ENCODE measurements at places on chromosomes 2 and 18. TPM values are rescaled to one million over a fixed set of nuclear protein-coding genes. Genes with fewer than 3 reads are reported as not detected.

NETO1 gene
- not detected for total RNA-seq

DNA sequence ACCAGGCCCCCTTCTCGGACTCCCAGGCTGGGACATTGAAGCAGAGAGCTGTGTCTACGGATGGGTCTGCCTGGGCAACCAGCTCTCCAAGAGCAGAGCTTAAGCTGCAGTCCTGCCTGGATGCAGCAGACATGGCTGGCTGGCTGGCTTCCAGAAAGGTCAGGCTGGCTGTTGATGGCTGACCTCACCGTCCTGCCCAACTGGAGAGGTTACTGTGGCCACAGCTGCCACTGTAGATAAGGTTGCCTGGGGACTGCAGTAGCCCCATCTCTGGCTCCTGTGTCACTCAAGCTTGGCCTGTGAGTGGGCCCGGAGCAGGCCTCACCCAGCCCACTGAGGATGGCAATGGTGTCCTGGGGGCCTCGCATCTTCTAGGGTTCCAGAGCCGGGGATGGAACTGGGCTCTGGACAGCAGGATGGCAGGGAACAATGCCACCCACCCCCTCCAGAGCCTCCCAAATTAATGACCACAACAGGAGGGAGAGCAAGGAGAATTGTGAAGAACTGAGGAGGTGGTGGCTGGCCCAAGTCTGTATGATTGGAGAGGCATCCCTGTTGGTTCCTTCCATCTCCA is 37.0 kb upstream of the FOSL2 start:
- H3K4me1 ChIP-seq = peaks cover 16% of the 10 kb centered on the region
- DNase-seq = peak; percentile 61
- H3K27ac ChIP-seq = peak overlapping the region; percentile 80
- no peaks in the 10 kb centered on the region for H3K36me3 ChIP-seq

- no peak for DNase-seq
- no peaks in the 10 kb centered on the region for H3K36me3 ChIP-seq
- H3K4me1 ChIP-seq = no peaks in the 10 kb centered on the region
- no peaks in the 10 kb centered on the region for H3K27me3 ChIP-seq
- no peak overlapping the region for H3K4me3 ChIP-seq
- H3K27ac ChIP-seq = no peak overlapping the region
These were observed 8.1 kb downstream of the C2orf42 start for GRCh38 chr2:70182689-70183088.

- no peak overlapping the region for H3K27ac ChIP-seq
- no peaks in the 10 kb centered on the region for H3K27me3 ChIP-seq
- H3K4me3 ChIP-seq = no peak overlapping the region
- H3K4me1 ChIP-seq = no peaks in the 10 kb centered on the region
- no peaks in the 10 kb centered on the region for H3K36me3 ChIP-seq
These were observed 21.3 kb downstream of the CDK15 start for GRCh38 chr2:201827621-201828020.

C1QL2 gene
- total RNA-seq = 0.23 TPM

DNA sequence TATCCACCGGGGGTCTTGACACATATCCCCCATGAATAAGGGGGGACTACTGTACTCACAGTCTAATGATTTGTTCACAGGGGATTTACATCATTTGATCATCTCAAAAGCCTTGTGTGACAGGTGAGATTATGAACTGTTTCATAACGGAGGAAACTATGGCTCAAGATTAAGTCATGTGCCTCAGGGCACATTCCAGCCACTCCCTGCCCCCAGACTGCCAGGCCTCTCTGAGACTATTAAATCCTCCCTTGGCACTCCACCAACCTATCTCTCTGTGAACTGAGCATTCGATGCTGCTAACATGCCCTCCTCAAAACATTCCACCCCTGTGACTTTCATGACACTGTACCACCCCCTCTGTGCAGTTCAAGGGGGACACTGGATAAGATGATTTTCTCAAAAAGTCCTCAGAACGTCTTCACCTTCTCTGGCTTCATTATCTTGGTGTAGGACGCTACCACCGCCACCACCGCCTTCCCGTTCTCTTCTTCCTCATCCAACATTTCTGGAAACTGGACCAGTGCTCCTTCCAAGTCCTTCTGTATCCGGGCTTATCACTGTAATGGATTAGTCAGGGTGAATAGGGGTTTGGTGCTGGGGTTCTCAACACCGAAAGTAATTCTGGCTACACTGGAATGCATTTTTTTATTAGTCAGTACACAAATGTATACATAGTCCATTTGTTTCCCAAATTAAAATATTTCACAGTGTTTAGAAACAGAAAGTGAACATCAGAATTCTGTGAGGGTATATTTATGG is 169.6 kb downstream of the KCNS3 start:
- H3K27me3 ChIP-seq = no peaks in the 10 kb centered on the region
- DNase-seq = no peak
- no peak overlapping the region for H3K4me3 ChIP-seq
- H3K27ac ChIP-seq = no peak overlapping the region
- H3K4me1 ChIP-seq = no peaks in the 10 kb centered on the region
- H3K36me3 ChIP-seq = no peaks in the 10 kb centered on the region

PXDN gene
- 55.4 TPM for total RNA-seq

DNA sequence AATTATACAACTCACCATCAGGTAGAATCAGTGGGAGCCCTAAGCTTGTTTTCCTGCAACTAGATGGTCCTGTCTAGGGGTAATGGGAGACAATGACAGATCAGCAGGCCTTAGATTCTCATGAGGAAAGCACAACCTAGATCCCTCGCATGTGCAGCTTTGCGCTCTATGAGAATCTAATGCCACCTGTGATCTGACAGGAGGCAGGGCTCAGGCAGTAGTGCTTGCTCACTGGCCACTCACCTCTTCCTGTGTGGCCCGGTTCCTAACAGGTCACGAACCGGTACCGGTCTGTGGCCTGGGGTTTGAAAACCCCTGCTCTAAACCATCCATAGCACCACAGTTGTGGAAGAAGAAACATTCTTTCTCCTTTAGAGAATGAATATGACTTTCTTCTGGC is 242.8 kb upstream of the CXCR4 start:
- H3K27ac ChIP-seq = no peak overlapping the region
- H3K36me3 ChIP-seq = no peaks in the 10 kb centered on the region
- H3K27me3 ChIP-seq = no peaks in the 10 kb centered on the region

PTPRN gene
- 0.36 TPM for total RNA-seq

GRCh38 chr2:175832866-175833265 is 169.2 kb downstream of the LNPK start:
- H3K4me1 ChIP-seq = no peaks in the 10 kb centered on the region
- no peak for DNase-seq
- H3K27me3 ChIP-seq = no peaks in the 10 kb centered on the region
- H3K36me3 ChIP-seq = no peaks in the 10 kb centered on the region
- no peak overlapping the region for H3K27ac ChIP-seq
- H3K4me3 ChIP-seq = no peak overlapping the region

DNA sequence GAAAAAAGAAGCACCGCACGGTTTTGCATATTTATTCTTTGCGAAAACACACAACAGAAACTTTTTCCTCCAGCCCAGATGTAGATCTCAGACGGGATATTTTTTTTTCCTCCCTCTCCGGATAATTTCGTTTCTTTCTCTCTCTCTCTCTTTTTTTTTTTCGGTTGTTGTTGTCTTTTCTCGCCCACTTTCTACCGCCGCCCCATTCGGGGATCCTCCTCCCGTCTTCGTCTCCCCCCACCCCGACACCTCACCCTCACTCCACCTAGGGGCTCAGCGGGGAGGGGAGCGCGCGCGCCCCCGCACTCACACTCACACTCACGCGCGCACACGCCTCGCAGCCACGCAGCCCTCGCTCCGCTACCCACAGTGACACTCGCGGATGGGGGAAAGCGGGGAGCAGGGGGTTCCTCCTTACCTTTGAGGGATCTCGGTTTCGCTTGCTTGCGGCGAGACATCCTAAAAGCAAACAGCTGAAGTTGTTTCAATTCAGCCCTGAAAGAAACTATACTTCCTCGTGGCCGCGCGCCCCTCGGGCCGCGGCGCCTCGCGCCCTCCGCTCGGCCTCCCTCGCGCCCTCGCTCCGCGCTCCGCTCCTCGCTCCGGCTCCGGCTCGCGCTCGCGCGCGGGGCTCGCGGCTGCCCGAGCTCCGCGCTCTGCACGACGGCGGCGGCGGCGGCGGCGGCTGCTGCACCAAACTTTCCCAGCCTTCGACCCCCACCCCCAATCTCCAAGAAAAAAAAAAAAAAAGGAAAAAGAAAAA is 1.3 kb downstream of the ZNF521 start:
- H3K36me3 ChIP-seq = no peaks in the 10 kb centered on the region
- peak overlapping the region; percentile 78 for H3K4me3 ChIP-seq

GKN1 gene
- not detected for total RNA-seq

- no peaks in the 10 kb centered on the region for H3K36me3 ChIP-seq
- H3K27me3 ChIP-seq = no peaks in the 10 kb centered on the region
- no peak overlapping the region for H3K27ac ChIP-seq
- no peak for DNase-seq
These were observed 13.1 kb upstream of the TNS1 start for GRCh38 chr2:218015586-218016521.

DNA sequence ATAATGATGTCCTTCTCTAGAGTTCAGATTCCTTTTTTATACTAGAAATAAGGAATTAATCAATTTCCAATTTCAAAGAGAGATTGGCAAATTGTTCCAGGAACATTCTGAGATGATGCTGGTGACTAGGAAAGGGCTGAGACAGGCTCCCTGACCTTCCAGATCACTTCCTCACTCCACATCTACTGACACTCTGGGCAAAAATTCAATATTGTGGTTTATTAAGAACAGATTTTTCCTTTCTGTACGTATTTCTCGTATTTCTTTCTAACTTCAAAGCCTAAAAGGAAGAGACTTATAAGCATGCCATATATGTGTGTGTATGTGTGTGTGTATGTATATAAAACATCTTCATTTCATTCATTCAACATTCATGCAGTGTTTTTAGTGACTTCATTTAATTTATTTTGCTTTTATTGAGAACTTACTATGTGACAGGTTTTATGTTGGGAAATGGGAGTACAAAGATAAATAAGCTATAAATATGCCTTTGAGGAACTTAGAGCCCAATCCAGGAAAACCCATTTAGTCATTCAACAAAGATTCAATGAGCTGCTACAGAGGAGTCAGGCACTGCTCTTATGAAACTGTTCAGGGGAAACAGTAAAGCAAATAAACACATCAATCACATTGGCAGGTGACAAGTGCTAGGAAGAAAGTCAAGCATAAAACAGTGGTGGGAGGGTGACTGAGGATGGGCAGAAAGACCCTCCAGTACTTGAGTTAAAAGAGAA is 137.9 kb downstream of the RDH14 start:
- no peak for DNase-seq
- no peaks in the 10 kb centered on the region for H3K27me3 ChIP-seq
- H3K36me3 ChIP-seq = no peaks in the 10 kb centered on the region
- H3K4me3 ChIP-seq = no peak overlapping the region
- no peak overlapping the region for H3K27ac ChIP-seq
- no peaks in the 10 kb centered on the region for H3K4me1 ChIP-seq

GRCh38 chr2:209049608-209050007 is 374.2 kb upstream of the MAP2 start:
- no peak for DNase-seq
- no peaks in the 10 kb centered on the region for H3K36me3 ChIP-seq
- H3K27ac ChIP-seq = no peak overlapping the region
- no peaks in the 10 kb centered on the region for H3K27me3 ChIP-seq

GRCh38 chr2:27724191-27724590 is 47.3 kb upstream of the MRPL33 start:
- H3K4me3 ChIP-seq = no peak overlapping the region
- H3K27me3 ChIP-seq = peaks cover 2% of the 10 kb centered on the region
- DNase-seq = no peak
- H3K27ac ChIP-seq = peak overlapping the region; percentile 80
- H3K36me3 ChIP-seq = no peaks in the 10 kb centered on the region

FOSL2 gene
- 129 TPM for total RNA-seq

DNA sequence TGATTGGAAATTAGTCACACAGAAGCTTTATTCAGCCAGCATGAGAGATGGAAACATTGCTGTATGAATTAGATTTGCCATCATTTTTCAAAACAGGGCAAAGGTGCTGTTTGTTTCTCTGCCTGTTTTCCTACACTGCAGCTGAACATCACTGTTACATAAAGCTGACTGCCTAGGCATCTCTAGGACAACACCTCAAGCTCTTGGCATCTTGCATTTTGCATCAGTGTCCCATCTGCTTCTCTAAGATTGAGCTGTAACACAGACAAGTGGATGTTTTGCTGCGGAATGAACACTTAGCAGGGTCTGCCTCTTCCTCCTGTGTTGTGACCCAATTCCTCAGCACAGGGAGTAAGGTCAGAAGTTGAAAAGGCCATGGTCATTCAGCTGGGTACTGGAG is 4.9 kb downstream of the CCT7 start:
- no peaks in the 10 kb centered on the region for H3K27me3 ChIP-seq
- H3K27ac ChIP-seq = no peak overlapping the region
- DNase-seq = no peak
- H3K4me1 ChIP-seq = peaks cover 14% of the 10 kb centered on the region
- no peak overlapping the region for H3K4me3 ChIP-seq

- H3K36me3 ChIP-seq = no peaks in the 10 kb centered on the region
- DNase-seq = no peak
- H3K27me3 ChIP-seq = no peaks in the 10 kb centered on the region
These were observed 13.0 kb downstream of the ANTXR1 start for GRCh38 chr2:69026026-69026425.

DNA sequence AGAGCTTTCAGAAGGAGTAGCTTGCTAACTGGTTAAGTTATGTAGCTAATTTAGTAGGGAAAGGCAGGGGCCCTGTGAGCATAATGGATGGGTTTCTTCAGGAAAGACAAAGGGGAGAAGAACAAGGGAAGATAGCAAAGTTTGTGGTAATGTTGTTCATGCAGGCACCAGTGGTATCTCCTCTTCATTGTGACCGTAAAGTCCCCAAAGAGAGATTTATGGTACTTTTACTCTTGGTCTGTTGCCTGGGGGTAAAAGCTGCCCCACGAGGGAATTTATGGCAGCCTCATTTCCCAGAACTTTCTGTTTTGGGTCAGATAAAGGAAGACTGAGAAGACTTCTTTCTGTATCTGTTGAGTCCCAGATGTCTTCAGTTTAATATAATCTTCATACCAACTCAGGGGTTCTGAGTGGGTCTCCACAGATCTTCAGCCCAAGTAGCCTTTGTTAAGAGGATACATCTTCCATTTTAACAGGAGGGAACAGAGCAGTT is 27.5 kb downstream of the MALT1 start:
- H3K27me3 ChIP-seq = no peaks in the 10 kb centered on the region
- H3K4me3 ChIP-seq = no peak overlapping the region
- no peak overlapping the region for H3K27ac ChIP-seq
- no peaks in the 10 kb centered on the region for H3K36me3 ChIP-seq

GRCh38 chr2:182917924-182918323 is 51.5 kb upstream of the FRZB start:
- DNase-seq = no peak
- H3K36me3 ChIP-seq = no peaks in the 10 kb centered on the region
- no peak overlapping the region for H3K27ac ChIP-seq
- no peak overlapping the region for H3K4me3 ChIP-seq
- no peaks in the 10 kb centered on the region for H3K27me3 ChIP-seq

- no peaks in the 10 kb centered on the region for H3K36me3 ChIP-seq
- no peaks in the 10 kb centered on the region for H3K27me3 ChIP-seq
- H3K4me1 ChIP-seq = peaks cover 14% of the 10 kb centered on the region
- H3K27ac ChIP-seq = no peak overlapping the region
- no peak overlapping the region for H3K4me3 ChIP-seq
These were observed 22.2 kb downstream of the SP3 start for GRCh38 chr2:173942861-173943523.

CD302 gene
- 41.0 TPM for total RNA-seq

B3GNT2 gene
- total RNA-seq = 9.8 TPM

HOXD11 gene
- not detected for total RNA-seq

Measured in ovary (tissue), 10 donors.